ENCODE measurements at places on chromosomes 4 and X.

- no peak overlapping the region for H3K4me3 ChIP-seq
- H3K36me3 ChIP-seq = no peaks in the 10 kb centered on the region
- no peak for DNase-seq
- no peak overlapping the region for H3K27ac ChIP-seq
- H3K27me3 ChIP-seq = no peaks in the 10 kb centered on the region
- no peaks in the 10 kb centered on the region for H3K4me1 ChIP-seq
Measured at GRCh38 chr4:188811121-188811520, 671.9 kb downstream of the TRIML1 start.

GRCh38 chr4:96150466-96150865, 310.6 kb downstream of the PDHA2 start:
- DNase-seq = no peak
- H3K4me3 ChIP-seq = no peak overlapping the region
- no peaks in the 10 kb centered on the region for H3K27me3 ChIP-seq
- no peak overlapping the region for H3K27ac ChIP-seq
- peaks cover 7% of the 10 kb centered on the region for H3K4me1 ChIP-seq

- no peaks in the 10 kb centered on the region for H3K4me1 ChIP-seq
- no peaks in the 10 kb centered on the region for H3K36me3 ChIP-seq
- H3K4me3 ChIP-seq = no peak overlapping the region
- DNase-seq = no peak
- no peak overlapping the region for H3K27ac ChIP-seq
- H3K27me3 ChIP-seq = no peaks in the 10 kb centered on the region
Measured at GRCh38 chrX:68746988-68747387, 81.8 kb upstream of the EFNB1 start.

DNA sequence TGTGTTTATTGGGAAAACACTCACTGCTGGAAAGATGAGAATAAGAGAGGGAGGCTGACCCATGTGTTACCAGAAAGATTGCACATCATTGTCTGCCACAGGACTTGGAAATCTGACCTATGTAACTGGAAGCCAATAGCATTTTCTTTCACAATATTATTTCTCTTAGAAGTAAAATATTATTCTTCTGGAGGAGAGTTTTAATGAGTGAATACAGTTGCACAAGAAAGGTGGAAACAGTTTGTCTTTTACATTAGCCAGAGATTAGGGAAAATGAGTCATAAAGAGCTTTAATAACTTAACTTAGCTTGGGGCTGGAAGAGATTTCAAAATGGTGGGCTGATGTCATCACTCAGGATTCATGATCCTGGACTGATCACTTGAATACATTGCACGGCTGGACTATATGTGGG, 31.5 kb upstream of the LNX1 start:
- no peak for DNase-seq
- H3K36me3 ChIP-seq = no peaks in the 10 kb centered on the region
- no peak overlapping the region for H3K4me3 ChIP-seq
- H3K27me3 ChIP-seq = no peaks in the 10 kb centered on the region
- no peaks in the 10 kb centered on the region for H3K4me1 ChIP-seq
- no peak overlapping the region for H3K27ac ChIP-seq

GRCh38 chr4:165540206-165540830, 161.5 kb downstream of the CPE start:
- DNase-seq = peak; percentile 16
- H3K4me3 ChIP-seq = no peak overlapping the region
- H3K36me3 ChIP-seq = no peaks in the 10 kb centered on the region
- H3K4me1 ChIP-seq = no peaks in the 10 kb centered on the region
- no peak overlapping the region for H3K27ac ChIP-seq

GRCh38 chr4:73098016-73098415, 28.5 kb upstream of the COX18 start:
- H3K4me3 ChIP-seq = no peak overlapping the region

GRCh38 chr4:41719417-41719816, 29.1 kb downstream of the PHOX2B start:
- H3K27ac ChIP-seq = no peak overlapping the region
- H3K27me3 ChIP-seq = peaks cover 7% of the 10 kb centered on the region
- H3K4me3 ChIP-seq = no peak overlapping the region
- no peaks in the 10 kb centered on the region for H3K4me1 ChIP-seq
- DNase-seq = no peak
- H3K36me3 ChIP-seq = no peaks in the 10 kb centered on the region

DNA sequence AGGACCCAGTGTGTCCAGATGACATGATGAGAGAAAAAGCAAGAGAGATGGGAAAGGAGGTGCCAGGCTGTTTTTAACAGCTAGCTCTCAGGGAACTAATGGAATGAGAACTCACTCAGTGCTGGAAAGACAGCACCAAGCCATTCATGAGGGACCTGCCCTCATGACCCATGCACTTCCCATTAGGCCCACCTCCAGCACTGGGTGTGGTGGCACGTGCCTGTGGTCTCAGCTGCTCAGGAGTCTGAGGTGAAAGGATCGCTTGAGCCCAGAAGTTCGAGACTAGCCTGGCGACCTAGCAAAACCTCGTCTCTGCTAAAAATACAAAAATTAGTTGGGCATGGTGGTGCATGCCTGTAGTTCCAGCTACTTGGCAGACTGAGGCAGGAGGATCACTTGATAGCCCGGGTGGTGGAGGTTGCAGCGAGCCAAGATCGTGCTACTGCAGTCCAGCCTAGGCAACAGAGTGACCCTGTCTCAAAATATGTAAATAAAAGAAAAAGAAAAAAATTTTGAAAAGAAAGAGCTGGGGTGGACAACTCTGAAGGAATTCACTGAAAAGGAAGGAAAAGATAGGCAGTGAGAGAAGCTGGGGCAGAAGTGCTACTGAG, 50.9 kb downstream of the FAM193A start:
- peaks cover 18% of the 10 kb centered on the region for H3K4me1 ChIP-seq
- no peak overlapping the region for H3K27ac ChIP-seq
- no peaks in the 10 kb centered on the region for H3K27me3 ChIP-seq
- DNase-seq = no peak
- no peak overlapping the region for H3K4me3 ChIP-seq

GRCh38 chr4:156237231-156237630, 283.6 kb upstream of the CTSO start:
- H3K27ac ChIP-seq = no peak overlapping the region
- no peaks in the 10 kb centered on the region for H3K36me3 ChIP-seq
- DNase-seq = no peak
- H3K27me3 ChIP-seq = no peaks in the 10 kb centered on the region
- H3K4me3 ChIP-seq = no peak overlapping the region

- DNase-seq = peak; percentile 95
- no peaks in the 10 kb centered on the region for H3K27me3 ChIP-seq
- H3K27ac ChIP-seq = peak overlapping the region; percentile 64
- H3K4me1 ChIP-seq = peaks cover 34% of the 10 kb centered on the region
- H3K36me3 ChIP-seq = no peaks in the 10 kb centered on the region
- peak overlapping the region; percentile 67 for H3K4me3 ChIP-seq
Measured at GRCh38 chrX:39854772-39855747, 242.7 kb downstream of the BCOR start.

DNA sequence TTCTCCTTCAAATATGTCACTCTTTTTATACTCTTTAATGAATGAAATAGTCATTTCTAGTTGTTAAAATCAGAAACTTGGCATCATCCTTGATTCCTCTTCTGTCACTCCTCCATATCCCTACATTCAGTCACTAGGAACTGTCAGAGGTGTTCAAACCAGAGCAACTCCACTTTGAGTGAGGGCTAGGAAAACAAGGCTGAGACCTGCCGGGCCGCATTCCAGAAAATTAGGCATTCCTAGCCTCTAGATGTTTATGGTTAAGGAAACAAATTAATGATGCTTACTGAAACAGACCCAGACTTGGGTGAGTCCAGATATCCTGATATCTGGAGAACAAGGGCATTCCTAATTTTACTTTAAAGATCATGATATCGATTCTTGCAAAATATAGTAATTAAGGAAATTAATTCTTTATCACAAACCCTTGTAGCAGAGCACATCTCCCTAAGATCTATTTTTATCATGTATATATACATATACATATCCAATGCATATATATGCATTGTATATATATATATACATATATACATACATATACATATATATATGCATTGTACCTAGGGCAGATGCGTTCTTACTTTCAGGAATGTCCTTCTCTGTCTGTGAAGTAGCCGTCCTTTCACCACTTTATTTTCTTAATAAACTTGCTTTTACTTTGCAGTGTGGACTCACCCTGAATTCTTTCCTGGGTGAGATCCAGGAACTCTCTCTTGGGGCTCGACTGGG, 98.4 kb upstream of the GC start:
- no peaks in the 10 kb centered on the region for H3K36me3 ChIP-seq
- no peak for DNase-seq
- no peak overlapping the region for H3K27ac ChIP-seq
- H3K4me3 ChIP-seq = no peak overlapping the region
- H3K4me1 ChIP-seq = no peaks in the 10 kb centered on the region

GRCh38 chr4:127936974-127937373, 28.0 kb downstream of the MFSD8 start:
- no peaks in the 10 kb centered on the region for H3K4me1 ChIP-seq
- no peak overlapping the region for H3K27ac ChIP-seq
- no peaks in the 10 kb centered on the region for H3K27me3 ChIP-seq
- H3K4me3 ChIP-seq = no peak overlapping the region
- peaks cover 10% of the 10 kb centered on the region for H3K36me3 ChIP-seq
- no peak for DNase-seq

DNA sequence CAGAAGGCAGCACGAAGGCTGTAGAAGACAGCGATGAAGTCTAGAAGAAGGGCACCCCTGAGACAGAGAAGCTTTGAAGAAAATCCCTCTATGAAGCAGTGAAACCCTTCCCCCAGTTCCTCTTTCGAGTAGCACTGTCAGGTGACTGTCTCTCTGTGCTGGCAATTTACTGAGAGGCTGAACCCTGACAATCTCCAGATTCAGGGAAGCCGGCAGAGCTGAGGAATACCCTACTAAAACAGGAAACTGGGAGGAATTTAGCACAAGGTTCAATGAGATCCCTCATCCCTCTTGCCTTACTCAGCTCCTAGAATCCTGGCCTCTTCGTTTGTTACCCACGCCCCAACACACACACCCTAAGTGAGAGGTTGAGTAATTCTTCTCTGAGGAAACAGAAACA, 239.7 kb upstream of the NOCT start:
- H3K27me3 ChIP-seq = no peaks in the 10 kb centered on the region
- H3K4me3 ChIP-seq = no peak overlapping the region
- peak; percentile 54 for DNase-seq
- no peaks in the 10 kb centered on the region for H3K36me3 ChIP-seq
- no peak overlapping the region for H3K27ac ChIP-seq

GRCh38 chr4:149245333-149245732, 570.3 kb downstream of the IQCM start:
- no peak overlapping the region for H3K4me3 ChIP-seq
- no peak for DNase-seq
- no peaks in the 10 kb centered on the region for H3K36me3 ChIP-seq
- no peaks in the 10 kb centered on the region for H3K27me3 ChIP-seq
- H3K4me1 ChIP-seq = no peaks in the 10 kb centered on the region
- no peak overlapping the region for H3K27ac ChIP-seq

Measured in common myeloid progenitor, CD34-positive (primary cell).